Fibroblast of the conjunctiva (primary cell): ENCODE measurements at places on chromosomes 6 and 20.
A peak's percentile ranks its signal among the peaks of the same experiment; 100 is the strongest.

GRCh38 chr6:32700391-32701040, 34.1 kb upstream of the HLA-DQB1 start:
- DNase-seq = peak; percentile 32

DNA sequence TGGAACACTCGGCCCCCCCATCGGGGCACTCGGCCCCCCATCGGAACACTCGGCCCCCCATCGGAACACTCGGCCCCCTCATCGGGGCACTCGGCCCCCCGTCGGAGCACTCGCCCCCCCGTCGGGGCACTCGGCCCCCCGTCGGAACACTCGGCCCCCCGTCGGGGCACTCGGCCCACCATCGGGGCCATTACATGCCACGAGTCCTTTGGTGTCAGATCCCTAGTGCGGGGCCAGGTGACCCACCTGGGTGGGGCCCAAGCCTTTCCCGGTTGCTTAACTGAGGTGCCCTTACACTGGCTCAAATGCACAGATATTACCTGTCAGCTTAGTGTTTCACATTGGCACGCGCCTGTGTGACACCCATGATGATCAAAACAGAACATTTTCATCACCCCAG, 95.9 kb downstream of the TAF4 start:
- DNase-seq = no peak

GRCh38 chr6:32645047-32645703, 8.0 kb downstream of the HLA-DQA1 start:
- DNase-seq = no peak

GRCh38 chr6:54493138-54493537, 184.9 kb downstream of the TINAG start:
- DNase-seq = peak; percentile 29

- no peak for DNase-seq
Measured at GRCh38 chr6:158387578-158387977, 75.3 kb downstream of the TULP4 start.

DNA sequence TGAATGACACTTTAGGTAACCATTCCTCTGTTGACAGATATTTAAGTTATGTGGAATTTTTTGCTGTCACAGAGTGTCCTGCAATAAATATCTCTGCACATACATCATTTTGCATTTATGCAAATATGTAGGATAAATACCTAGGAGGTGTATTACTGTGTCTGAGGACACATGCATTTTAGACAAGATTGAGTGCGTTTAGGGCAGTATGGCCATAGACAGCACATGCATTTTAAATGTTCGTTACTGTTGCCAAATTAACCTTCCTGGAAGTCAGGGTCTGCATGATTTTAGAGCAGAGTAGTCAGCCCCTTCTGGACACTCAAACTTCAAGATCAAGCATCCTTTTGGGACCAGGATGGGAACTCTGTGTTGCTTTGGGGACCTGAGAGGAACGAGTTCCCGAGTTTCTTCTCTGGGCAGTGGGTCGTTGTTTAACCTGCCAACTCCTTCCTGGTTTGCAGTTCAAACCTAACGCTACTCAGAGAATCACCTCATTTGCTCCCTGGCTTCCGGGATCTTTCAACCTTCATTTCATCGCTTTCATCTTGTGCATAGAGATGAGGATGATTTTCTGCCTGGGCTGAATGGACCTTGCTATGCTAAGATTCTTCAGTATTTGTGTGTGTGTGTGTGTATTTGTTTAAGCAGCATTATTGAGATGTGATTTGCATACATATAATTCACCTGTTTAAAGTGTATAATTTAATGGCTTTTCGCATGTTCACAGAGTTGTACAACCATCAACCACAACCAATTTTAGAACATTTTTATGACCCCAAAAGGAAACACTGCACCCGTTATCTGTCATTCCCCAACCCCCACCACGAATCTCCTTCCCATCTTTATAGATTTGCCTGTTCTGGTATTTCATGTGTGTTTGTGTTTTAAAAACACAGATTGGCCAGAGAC, 9.8 kb downstream of the BCAS4 start:
- DNase-seq = no peak

DNA sequence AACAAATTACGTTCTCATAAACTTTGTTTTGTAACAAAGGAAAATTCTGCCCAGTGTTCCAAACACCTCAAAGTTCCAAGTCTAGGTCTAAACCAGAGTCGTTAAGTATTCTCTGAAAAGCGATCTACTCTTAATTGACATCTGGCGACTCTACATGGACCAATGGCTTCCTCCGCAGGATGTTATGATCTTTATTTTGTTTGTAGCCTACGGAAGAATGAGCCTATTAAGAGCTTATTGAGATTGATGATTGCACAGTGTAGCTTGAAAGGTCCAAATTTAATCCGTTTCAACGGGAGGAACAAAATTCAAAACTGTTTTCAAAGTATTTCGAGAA, 61.1 kb downstream of the FAM217A start:
- DNase-seq = no peak

GRCh38 chr6:36492092-36492491, 49.3 kb downstream of the KCTD20 start:
- DNase-seq = no peak

DNA sequence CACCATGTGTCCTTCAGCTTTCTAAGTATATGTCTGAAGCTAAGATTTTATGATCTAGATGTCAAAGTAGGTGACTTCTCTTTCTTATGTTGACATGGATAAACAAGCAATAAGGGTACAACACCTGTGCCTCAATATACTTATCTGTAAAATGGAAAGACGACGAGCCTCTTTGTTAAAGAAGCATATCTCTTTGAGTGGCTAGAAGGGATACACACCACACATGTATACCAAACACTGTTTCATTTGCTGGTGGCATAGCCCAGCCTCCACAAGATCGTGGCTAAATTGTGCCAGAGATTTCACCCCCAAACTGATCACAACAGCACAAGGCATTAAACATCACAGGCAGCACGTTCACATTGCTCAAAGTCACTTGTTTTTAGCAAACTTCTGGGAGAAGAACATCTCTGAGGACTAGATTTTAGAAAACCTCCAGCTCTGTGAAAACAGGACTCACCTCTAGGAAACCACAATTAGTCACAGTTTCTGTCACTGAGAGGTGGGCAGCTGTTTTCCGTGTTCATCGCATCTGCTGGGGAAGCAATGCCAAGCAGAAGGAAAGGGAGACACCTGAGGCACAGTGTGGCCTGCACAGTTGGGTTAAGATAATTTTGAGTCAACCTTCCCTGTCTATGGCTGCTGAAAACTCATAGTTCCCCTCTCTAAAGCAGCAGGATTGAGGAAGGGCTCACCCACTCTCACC, 263.0 kb upstream of the PLCB4 start:
- no peak for DNase-seq
